ENCODE measurements at places on chromosomes 7 and 10.

GRCh38 chr7:116324582-116324981 is 114.2 kb downstream of the TES start:
- DNase-seq, result no peak

DNA sequence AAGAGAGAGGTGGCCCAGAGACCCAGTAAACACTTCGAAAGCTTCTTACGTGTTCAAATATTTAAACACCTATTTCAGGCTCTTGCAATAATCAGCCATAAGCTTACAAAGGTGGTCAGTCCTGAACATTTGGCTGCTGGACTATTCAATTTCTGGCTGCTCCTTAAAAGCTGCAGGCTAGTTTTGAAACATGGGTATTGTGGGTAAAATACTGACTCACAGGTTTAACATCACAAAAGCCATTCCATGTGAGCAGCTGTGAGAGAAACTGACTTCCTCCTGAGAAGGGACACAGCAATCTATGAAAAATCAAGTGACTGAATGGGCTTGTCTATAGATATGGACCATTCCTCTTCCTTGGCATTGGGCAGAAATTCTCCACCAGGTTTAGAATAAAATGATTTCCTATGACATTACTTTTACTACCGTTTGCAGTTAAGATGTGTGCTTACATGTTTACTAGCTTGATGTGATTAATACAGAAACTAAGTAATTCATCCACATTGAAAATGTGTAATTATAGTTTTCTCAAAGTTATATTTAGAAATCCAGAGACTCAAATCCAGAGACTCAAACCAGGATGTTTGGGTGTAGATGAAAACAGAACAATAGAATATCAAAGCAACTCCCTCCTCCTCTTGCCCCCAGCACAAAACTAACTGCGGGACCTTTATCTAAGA is 252.3 kb downstream of the GATA3 start:
- no peak for DNase-seq

- DNase-seq, result no peak
Measured at GRCh38 chr7:104978460-104978859, 35.5 kb upstream of the KMT2E start.

DNA sequence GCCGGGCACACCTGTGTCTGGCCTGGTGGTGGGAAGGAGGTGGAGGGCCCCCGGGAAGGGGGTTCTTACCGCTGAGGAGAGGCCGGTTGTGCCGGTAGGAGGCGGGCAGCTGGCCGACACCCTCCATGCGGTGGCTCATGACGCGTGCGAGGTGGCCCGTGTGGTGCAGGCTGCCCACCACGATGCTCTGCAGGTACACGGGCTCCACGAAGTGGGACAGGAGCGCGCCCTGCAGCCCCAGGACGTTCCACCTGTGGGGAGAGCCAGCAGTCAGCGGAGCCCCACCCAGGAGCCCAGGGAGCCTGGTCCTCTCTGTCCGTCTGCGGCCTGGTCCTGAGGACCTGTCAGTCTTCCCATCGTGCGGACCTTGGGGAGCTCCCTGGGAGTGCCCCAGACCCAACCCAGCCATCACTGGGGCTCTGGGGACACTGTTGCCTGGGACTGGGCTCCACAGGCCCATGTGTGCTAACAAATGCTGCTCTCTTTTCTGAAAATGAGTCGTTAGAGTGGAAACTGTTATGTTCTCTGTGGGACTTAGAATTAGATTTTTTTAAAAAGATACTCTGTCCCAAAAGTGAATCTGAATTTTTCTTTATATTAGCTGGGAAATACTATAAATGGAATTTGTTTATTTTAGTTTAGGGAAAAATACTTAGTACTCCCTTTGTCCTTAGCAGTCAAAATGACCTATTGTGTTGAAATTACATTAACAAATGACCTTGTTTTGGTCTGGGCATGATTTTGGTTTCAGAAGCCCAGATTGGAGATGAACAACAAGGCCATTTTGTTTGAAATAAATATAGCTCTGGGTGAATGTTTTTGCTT is 143.9 kb downstream of the WDR37 start:
- peak; percentile 6 for DNase-seq

DNA sequence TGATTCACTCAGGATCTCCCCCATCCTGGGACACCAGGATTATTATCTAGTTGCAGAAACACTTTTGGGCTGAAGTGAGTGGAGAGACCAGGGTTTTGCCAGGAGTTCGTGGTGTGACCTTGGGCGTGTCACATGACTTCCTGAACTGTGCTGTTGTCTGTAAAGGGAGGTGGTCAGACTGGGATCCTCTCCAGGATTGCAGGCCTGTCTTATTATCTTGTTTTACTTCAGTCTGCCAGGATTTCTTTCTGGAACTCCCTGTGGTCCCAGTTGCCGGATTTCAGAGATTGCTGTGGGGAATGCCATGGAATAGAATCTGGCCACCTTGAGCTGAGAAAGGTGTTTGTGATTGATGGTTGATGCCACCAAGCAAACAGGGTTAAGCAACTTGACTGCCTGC is 35.8 kb downstream of the CRCP start:
- no peak for DNase-seq

DNA sequence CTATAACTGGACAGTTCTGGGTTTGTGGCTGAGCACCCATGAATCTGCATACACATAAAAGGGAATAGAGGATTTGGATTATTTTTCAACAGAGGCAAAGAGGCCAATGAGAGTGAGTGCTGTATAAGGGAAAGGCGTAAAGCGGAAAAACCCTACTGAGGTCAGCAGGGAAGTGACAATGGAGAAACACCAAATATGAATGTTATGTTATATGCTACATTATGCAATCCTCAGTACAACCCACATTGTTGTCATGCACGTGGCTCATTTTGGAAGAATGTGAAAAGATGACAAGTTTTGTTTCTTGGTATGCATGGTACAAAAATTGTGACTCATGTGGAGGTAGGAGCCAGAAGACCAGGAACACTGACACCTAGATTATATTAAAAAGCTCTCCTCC is 113.6 kb upstream of the AMPH start:
- DNase-seq, result no peak

- DNase-seq, result no peak
Measured at GRCh38 chr10:37872283-37872682, 14.9 kb upstream of the ZNF248 start.

DNA sequence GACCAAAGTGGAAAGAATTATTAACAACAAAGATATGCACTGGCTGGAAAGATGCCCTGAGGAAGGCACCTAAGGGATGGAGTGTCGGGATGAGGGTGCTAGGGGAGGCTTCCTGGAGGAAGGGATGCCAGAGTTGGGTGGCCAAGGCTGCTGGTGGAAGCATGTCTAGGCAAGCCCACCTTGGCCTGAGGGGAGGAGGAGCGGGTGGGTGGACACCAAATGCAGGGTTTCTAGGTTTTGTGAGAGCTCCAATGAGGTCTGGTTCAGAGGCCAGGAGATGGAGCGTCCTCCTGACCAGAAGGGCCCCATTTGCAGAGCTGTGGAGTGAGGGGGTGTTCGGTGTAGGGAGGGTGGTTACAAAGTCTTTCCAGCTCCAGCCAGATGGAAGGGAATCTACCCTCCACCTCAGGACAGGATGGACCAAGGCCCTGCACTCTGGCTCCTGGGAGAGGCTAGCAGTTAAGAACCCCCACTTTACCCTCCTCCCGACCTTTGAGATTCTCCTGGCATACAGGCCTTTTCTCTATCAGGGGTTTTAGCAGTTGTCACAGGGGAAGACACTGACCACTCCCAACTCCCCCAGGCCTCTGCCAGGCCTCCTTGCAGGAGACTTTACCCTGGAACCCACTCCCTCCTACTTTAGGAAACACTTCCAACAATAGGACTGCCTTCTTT is 3.0 kb upstream of the DDIT4 start:
- DNase-seq, result no peak

DNA sequence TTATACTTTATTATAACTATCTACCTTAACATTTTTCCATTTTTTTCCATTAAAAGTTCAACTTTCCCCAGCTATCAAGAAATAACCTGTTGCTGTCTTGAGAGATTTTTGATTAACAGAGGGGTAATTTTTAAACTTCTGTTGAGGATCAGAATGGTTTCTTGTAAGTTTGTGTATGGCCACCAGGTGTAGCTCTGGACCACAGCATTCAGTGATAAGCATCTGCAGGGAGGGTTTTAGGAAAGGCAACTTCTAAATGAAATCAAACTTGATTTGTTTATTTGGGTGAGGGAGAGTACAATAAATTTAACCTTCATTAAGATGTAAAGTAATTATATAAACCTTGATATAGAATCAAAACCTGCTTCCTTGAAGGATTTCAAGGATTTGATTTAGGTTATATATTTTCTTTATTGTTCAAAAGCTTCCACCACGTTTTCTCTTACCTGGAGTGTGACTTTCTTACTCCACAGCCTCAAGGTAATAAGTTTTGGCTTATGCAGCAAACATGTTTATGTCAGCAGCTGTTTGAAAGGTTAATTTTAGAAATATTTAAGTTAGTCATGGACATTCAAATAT is 153.3 kb downstream of the STK31 start:
- DNase-seq, result no peak

DNA sequence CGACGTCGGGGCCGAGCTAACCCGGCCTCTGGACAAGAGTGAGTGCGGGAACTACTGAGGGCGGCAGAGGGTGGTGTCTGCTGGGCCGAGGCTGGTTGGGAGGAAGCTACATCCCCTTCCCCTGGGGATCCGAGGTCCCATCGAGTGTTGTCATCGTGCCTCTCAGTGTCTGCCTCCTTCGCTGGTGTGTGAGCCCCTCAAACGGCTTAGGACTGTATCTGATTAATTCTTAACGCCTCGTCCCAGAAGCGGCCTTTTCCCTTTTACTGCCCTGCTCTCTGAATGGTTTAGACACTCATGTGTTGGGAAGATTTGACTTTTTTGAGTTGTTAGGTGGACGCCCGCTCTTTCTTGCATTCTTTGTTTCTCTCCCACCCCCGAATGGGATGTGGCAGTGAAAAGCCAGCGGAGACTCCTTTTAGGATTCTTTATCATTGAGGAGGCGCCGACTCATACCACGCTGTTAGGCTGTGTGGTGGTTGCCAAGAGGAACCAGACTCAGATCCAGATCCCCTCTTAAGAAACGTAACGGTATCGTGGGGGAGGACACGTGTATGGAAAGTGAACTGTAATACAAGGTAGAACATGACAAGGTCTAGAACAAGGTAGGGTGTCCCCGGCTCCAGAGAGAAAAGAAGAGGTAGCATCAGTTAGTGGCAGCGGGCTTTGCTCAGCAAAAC is 631 bp downstream of the SUPV3L1 start:
- DNase-seq, result peak; percentile 33

- DNase-seq, result no peak
Measured at GRCh38 chr7:143303733-143304132, 12.2 kb upstream of the CLCN1 start.

GRCh38 chr10:80465839-80466590 is 11.9 kb downstream of the TSPAN14 start:
- DNase-seq, result peak; percentile 58

DNA sequence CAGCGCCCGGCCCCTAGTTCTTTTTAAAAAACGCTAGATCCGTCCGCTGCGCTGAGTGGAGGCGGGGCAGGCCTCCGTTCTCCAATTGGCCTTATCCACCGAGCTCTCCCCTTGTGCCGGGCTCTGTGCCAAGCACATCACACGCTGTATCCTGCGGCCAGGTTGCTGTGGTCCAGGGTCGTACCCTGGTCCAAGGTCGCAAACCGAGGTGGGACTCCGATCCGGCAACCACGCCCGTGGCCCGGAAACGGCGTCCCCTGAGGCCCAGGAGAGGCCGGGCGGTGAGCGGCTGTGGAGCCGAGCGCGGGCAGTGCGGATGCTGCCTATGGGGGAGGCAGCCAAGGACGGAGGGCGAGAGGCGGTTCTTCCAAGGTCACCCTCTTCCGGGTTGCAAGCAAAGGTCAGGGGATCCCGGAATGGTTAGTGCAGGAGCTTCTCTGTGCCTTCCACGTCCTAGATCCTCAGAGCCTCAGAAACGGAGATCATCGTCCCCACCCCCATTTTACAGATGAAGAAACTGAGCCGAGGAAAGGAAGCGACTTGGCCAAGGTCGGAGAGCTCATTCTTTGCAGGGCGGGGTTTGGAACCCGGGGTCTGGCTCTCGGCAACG is 72.4 kb upstream of the LRRC4 start:
- peak; percentile 41 for DNase-seq

DNA sequence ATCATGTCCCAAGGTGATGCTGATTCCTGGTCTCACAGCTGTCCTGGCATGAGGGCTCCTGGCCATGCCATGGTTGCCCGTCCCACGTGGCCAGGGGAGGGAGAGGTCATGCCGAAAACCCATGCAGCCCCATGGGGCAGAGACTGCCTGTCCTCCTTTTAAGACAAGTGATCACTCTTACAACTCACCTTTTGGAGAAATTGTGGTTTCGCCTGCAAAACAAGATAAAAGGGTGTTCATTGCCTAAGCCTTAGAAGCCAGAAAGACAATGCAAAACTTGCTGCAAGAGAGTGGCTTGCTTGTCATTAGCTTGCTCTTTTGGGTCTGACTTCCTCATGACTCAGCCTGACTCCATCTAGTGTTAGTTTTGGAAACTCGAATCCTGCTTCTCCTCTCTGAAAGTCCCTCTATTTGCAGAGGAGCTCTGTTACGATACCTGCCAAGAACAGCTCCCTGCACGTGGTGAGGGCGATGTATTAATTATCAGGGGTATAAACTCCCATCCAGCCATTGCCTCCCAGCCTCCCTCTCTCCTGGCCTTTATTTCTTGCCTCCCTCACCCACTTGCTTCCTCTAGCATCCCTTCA is 26.7 kb downstream of the TMEM273 start:
- no peak for DNase-seq

- DNase-seq, result no peak
Measured at GRCh38 chr7:87328281-87328680, 17.2 kb upstream of the CROT start.

- no peak for DNase-seq
Measured at GRCh38 chr7:23107781-23108180, 2.2 kb downstream of the KLHL7 start.

DNA sequence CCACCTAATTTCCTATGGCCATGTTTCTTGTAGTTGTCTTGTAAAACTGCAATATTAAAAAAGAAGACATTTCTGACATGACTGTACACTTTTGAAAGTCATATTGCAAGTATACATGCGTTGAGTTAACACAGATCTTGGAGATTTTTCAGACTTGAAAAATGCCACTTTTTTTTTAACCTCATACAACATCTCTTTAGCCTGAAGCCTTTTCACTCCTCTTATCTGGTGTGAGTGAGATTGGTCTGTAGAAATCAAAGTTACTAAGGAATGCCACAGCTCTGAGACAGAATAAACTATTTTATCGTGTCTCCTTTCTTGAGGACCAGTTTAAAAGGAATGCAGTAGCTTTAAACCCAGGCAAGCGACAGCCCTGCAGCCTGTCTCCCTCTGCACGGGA is 43.9 kb upstream of the NEUROD6 start:
- no peak for DNase-seq
